ENCODE measurements at places on chromosomes 4 and X.

- DNase-seq = no peak
These were observed 191.5 kb upstream of the NR3C2 start for GRCh38 chr4:148633720-148634119.

DNA sequence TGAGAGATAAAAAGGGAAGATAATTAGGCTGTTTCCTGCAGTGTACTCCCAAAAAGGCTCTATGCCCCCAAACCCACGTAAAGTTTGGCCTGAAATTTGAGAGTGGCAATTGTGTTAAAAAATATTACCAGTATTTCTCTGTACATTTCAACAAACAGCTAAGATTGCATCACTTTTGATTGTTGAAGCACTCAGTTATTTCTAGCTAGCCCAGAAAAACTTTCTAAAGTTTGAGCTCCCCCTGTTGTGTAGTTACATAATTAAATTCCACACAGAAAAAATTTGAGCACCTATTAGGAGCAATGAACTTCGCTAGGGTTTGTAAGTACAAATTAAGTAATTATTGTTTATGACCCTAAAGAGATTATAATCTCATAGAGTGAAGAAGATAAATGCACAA, 109.4 kb downstream of the DLG3 start:
- DNase-seq = peak; percentile 32

DNA sequence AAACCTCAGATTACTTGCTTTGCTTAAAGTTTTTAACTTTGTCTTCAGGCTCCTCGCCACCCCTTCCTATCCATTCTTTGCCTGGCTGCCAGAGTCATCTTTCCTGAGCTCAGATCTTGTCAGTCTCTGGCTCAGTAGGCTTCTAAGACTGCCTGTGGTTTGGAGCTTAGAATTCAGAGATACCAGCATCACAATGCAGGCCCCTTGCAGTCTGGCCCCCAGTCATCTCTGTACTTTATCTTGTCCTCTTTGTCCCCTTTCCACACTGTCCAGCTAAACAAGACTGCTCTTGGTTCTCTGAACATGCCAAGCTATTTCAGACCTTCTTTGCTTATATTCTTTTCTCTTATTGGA, 3.0 kb downstream of the KIAA0232 start:
- no peak for DNase-seq

- DNase-seq = no peak
These were observed 142.2 kb downstream of the HS3ST1 start for GRCh38 chr4:11286533-11286932.

GRCh38 chr4:73309211-73309610, 50.6 kb upstream of the ANKRD17 start:
- DNase-seq = no peak

DNA sequence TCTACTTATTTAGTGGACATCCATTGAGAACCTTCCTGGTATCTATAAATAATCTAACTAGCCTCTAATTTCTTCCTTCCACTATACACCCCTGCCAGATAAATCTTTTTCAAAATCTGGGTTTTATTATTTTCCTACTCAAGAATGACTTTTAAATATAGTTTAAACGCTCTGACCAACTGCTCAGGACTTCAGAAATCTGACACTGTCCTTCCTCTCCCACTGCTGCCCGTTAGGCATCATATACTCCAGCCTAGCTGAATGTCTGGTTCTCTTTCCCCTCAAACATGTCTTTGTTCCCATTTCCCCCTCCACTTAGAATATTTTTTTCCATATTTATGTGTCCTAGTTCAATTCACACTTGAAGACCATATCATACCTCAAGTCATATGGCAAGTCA, 35.2 kb upstream of the CBLL2 start:
- no peak for DNase-seq

GRCh38 chrX:119606280-119607017, at the start of gene NKRF:
NKRF (minus strand) TSS chrX:119606424.
- peak; percentile 82 for DNase-seq

GRCh38 chr4:2698951-2699505, 57.1 kb downstream of the TNIP2 start:
- no peak for DNase-seq

GRCh38 chr4:26953366-26953765, 92.7 kb downstream of the STIM2 start:
- DNase-seq = peak; percentile 2

- no peak for DNase-seq
These were observed 74.2 kb downstream of the ALPK1 start for GRCh38 chr4:112371361-112371760.

GRCh38 chrX:31449081-31449480, 377.2 kb upstream of the FTHL17 start:
- no peak for DNase-seq

- DNase-seq = no peak
These were observed 164.4 kb downstream of the PJA1 start for GRCh38 chrX:69000877-69001276.

Data from fibroblast of the conjunctiva (primary cell).